ENCODE measurements at places on chromosomes 6 and 20. TPM values are rescaled to one million over a fixed set of nuclear protein-coding genes. Genes with fewer than 3 reads are reported as not detected.

DNA sequence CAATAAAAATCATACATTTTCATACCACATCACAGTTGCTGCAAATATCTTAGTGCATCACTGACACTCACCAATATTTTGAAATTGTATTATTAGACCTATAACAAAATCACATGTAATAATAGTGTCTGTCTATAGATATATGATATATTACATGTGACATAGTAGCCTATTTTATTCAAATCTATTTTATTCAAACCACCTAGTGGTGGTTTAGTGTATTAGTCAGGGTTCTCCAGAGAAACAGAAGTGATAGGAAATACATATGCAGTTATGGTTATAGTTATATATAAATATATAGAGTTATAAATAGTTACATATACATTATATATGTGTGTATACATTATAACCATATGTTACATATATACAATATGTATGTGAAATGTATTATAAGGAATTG is 366.5 kb upstream of the ARID1B start:
- no peaks in the 10 kb centered on the region for H3K36me3 ChIP-seq
- no peaks in the 10 kb centered on the region for H3K4me1 ChIP-seq

DNA sequence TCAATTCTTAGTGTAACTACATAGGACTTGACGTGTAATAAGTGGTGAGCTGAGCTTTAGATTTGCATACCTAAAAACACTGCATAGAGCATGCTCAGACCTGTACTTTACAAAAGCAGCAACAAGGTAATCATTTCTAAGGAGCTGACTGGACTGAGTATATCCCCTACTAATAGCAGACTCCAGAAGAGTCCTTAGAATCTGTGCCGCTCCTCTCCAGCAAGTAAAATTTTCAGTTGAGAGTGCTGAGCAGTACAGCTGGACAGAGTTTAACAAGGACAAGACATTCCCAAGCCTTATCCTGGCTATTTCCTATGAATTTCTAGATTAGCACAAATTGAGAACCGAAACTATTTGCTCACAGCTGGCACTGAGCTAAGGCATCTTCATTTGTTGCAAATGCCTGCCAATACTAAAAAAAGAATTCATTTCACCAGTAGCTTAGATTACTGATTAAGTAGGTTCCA is 26.1 kb upstream of the KLHL31 start:
- DNase-seq = no peak
- H3K36me3 ChIP-seq = no peaks in the 10 kb centered on the region

- no peaks in the 10 kb centered on the region for H3K36me3 ChIP-seq
- H3K27me3 ChIP-seq = no peaks in the 10 kb centered on the region
- H3K4me1 ChIP-seq = no peaks in the 10 kb centered on the region
- H3K4me3 ChIP-seq = no peak overlapping the region
Measured at GRCh38 chr20:43682446-43682845, 15.5 kb downstream of the MYBL2 start.

The SMPDL3A gene
- 1.8 TPM for total RNA-seq

The TNNC2 gene
- total RNA-seq = 0.26 TPM

DNA sequence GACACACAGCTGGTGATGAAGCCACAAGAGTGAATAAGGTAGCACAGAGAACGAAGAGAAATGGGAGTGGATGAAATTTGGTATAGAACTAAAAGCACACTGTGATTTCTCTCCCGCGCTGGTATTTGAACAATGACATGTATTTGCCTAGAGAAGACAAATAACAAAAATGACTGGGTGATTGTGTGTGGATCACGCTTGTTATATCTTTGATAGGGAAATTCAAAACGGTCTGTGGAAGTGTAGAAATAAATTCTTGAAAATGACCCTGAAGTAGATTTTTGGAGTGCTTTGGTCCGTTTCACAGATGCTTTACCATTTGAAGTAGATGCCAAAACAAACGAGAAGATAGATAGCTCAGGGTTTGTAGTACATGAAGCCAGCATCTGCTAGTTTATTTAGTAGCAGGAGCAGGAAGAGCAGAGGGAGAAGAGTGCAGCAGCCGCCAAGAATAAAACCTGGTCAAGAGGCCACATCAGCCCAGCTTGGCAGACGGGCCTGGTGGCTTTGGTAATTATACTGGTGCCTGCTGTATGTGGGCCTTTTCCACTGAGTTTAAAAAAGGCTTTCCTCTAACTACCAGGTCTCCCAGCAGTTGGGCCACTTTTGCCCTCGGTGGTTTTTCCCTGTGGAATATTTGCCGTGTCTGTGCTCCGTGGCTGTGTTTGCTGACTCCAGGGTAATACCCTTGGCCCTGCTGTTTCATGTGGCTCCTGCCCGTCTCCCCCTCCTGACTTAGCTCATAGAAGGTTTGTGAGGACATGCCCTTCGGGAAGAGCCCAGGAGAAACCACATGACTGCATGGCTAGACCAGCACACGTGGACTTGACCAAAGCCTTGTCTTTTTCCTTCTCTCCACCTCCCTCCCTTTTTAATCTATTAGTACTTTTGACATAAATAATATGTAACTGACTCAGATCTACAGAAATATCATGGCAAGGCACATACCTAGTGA is 294.0 kb downstream of the SOX4 start:
- H3K36me3 ChIP-seq = no peaks in the 10 kb centered on the region
- no peak overlapping the region for H3K4me3 ChIP-seq
- no peak for DNase-seq
- H3K27me3 ChIP-seq = no peaks in the 10 kb centered on the region
- H3K4me1 ChIP-seq = no peaks in the 10 kb centered on the region

DNA sequence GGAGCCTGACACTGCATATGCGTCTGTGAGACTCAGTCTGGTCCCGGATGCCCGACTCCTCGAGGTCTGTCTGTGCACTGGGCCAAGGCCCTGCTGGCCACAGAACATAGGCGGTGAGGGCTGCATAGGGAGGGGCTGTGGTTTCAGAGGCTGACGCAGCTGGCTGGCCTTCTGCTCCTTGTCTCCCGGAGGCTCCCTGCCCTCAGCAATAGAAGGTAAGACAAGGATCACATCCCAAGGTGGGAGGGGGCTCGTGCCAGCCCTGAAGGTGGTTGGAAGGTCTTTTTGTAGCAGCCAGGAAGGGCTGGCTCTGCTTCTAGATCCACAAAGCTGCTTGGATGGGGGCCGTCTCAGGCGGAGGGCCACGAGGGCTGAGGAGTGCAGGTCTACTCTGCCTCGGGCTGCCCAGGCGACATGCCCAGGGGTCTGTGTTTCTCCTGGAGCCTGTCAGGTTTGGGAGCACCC is 239.8 kb upstream of the SULF2 start:
- DNase-seq = no peak
- no peak overlapping the region for H3K4me3 ChIP-seq
- H3K27me3 ChIP-seq = no peaks in the 10 kb centered on the region
- no peaks in the 10 kb centered on the region for H3K36me3 ChIP-seq

All from Panc1 (cell line).